Mucosa of descending colon (tissue), 3 donors: ENCODE measurements at places on chromosomes 5 and 9.
A peak's percentile ranks its signal among the peaks of the same experiment; 100 is the strongest.

DNA sequence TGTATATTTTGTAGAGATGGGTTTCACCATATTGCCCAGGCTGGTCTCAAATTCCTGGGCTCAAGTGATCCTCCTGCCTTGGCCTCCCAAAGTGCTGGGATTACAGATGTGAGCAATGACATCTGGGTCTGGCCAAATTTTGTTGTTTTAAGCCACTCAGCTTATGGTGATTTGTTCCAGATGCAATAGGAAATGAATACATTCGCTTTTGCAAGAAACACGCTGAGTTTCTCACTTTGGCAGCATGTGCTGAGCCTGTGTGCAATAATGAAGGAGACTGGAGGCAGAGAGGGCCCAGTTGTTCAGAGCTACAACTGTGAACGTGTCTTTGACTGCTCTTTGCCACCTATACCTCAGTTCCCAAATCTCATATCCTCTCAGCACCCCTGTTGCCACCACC, 56.4 kb downstream of the KIF4B start:
- DNase-seq = no peak

DNA sequence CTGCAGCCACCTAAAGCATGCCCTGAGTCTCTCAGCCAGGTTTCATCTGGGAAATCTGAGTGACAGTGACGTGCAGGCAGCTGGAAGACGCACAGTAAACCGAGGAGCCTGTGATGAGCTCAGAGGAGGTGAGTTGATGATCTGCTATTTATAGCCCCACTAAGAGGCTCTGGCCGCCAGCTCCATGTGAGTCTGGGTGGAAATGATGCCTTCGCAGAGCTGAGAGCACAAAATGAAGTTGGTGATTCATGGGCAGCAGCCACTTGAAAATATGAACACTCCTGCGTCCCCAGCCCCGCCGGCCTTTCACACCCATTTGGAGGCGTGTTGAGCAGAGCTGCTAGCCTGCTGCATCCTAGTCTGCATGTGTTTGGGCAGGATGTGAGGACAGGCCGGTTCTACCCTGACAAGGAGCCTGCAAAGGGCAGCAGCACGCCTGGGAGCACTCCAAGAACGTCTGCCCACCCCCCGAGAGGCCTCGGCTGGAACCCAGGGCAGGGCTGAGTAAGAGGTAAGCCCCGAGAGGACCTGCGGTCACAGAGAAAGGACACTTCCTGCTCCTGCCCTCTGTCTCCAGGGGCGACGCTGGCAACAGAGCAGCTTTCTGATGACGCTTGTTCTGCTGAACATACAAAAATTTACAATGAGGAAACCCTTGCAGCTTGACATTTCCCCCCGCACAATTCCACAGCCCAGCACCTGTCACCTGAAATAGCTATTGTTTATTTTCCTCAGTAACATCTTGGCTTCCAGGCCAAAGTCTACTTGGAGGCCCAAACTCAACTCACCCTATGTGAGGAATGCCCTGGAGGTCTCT, 25.1 kb upstream of the CDKN2AIPNL start:
- DNase-seq = peak; percentile 76

DNA sequence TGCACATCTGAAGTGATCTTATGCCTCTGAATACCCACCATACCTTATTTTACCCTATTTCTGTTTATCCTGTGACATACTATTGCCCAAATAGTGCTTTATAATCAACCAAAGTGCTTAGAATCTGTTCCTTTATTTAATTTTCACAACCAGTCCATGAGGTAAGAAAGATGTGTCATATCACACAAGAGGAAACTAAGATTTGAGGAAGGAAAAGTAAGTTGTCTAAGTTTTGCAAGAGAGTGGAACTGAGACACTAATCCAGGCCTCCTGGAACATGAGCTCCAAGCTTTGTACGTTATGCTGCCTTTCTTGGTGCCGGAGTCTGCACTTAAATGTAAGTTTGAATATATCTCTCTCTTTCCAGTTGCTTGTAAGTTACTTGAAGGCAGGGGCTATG, 17.2 kb downstream of the KDM3B start:
- DNase-seq = no peak

GRCh38 chr5:111942201-111942600, 185.2 kb upstream of the NREP start:
- no peak for DNase-seq

DNA sequence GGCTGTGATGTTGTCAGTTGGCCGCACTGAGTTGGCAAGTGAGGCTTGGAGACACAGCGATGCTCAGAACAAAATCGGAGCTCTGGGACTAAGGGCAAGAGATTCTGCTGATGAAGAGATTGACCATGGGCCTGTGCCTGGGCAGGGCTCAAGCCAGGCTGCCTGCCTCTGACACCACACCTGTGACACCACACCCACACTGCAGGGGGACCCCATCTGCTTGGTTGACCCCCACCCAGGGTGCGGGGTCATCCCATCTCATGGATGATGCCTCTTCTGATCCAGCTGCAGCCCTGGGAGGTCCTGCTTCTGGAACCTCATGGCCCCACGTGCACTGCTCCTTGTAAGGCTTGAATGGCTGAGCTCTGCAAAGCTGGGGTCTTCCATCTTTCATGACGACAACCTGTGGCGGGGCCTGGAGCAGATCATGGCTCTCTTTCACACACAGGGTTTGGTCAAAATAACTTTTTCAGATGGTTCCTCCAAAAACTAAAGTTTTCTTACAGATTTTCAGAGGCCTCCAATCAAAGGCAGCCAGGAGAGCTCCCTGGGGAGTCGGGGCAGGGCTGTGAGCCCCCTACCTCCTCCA, 185.2 kb downstream of the GADD45G start:
- no peak for DNase-seq

DNA sequence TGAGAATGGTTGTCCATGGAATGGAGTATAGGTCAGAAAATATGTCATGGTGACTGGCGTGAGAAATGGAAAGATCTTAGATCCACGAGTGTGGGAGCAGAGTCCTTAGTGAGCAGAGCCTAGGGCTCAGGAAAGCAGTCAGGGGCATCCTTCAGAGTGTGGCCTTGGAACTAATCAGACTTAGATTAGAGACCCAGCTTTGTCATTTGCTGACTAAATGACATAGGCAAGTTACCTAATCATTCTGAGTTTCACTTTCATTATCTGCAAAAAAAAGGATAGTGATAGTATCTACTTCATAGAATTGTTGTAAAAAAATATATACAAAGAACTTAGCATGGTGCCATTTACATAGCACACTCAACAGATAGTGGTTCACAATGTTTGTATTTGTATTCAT, 24.3 kb upstream of the SLIT3 start:
- DNase-seq = no peak

GRCh38 chr5:116699332-116699731, 124.7 kb upstream of the SEMA6A start:
- DNase-seq = no peak

DNA sequence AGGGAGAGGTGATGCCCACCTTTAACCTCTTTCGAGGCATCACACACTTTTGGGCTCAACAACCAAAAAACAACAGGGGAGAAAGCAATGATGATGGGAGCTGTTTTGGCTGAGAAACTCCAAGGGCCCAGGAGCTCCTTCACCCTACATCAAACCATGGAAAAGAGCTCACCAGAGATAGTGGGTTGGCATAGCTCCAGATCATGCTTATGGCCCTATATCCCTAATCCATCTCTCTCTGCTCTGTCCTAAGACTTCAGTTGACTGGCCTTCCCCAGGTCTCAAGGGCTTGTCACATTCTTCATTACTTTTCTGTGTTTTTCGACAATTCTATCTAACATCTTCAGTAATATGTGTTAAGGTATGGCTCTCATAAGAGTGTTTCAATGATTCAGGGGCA, 5.7 kb upstream of the CTSL start:
- no peak for DNase-seq

DNA sequence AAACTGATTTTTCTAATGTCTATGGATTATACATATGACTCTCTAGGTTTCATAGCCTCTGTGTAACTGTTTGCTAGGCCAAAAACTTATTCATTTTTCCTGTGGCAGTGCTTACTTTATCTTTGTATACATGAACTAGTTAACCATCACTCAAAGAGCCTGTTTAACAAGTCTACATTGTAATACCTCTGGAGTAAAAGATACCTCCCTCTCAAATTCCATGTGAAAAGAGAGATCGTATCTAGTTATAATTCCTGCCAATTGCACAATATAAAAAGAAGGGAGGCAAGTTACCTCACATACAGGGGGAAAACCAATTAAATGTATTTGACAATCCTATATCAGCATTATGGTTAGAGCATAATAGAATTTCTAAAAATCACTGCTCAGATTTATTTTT, 271.9 kb upstream of the ST8SIA4 start:
- no peak for DNase-seq

DNA sequence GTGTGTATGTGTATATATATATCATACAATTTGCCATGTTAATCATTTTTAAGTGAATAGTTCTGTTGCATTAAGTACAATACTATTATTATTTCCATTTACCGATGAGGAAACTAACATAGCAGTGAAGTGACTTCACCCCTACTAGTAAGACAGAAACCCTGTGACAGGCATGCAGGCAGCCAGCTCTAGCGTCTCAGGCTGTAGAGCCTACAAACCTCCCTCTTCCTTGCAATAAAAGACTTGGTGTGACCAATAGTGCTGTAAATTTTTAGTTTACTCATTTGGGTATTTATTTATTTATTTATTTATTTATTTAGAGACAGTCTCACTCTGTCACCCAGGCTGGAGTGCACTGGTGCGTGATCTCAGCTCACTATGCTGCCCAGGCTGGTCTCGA, 24.7 kb downstream of the FNBP1 start:
- no peak for DNase-seq

DNA sequence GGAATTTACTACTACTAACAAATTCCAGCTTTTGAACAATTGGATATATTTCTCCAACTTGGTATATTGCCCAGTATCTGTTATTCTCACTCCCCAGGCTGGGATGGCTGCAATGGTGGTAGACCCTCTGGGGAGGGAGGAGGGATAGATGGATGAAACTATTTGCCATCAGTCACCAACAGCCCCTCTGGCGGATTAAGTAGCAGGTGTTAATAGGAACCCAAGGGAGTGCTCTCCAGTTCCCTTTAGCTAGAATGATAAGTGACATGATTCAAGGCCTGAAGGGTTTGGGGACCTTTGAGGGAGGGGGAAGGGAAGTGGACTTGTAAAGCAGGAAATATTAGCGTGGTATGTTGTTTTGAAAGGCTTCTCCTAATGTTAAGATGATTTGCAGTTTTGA, 824.0 kb upstream of the ARRDC3 start:
- DNase-seq = no peak

GRCh38 chr9:84953797-84954705, 284.5 kb downstream of the NTRK2 start:
- peak; percentile 81 for DNase-seq
